ENCODE measurements at places on chromosomes 4 and X. TPM values are rescaled to one million over a fixed set of nuclear protein-coding genes. Genes with fewer than 3 reads are reported as not detected.

GAGE12F gene
- total RNA-seq, result not detected

PF4V1 gene
- 17.6 TPM for total RNA-seq

MAGEA12 gene
- not detected for total RNA-seq

BMP3 gene
- total RNA-seq, result 0.10 TPM

IDH3G gene
- total RNA-seq, result 42.3 TPM

LINC00632 gene
- 0.21 TPM for total RNA-seq

DIAPH2 gene
- 31.0 TPM for total RNA-seq

KIT gene
- total RNA-seq, result 0.42 TPM

OTC gene
- not detected for total RNA-seq

PPA2 gene
- 85.3 TPM for total RNA-seq

PLP2 gene
- total RNA-seq, result 53.9 TPM

WDR17 gene
- 1.2 TPM for total RNA-seq

ZAR1 gene
- total RNA-seq, result not detected

ARMCX2 gene
- 0.94 TPM for total RNA-seq

SPATA4 gene
- not detected for total RNA-seq

RIPPLY1 gene
- not detected for total RNA-seq

HOPX gene
- total RNA-seq, result 21.8 TPM

GK gene
- total RNA-seq, result 4.8 TPM

APOOL gene
- total RNA-seq, result 8.6 TPM

RAB40A gene
- total RNA-seq, result not detected

DKK2 gene
- total RNA-seq, result not detected

NSUN7 gene
- total RNA-seq, result 0.73 TPM

IBSP gene
- total RNA-seq, result 0.21 TPM

TBC1D8B gene
- 0.73 TPM for total RNA-seq

GAGE12E gene
- not detected for total RNA-seq

PCYT1B gene
- 3.7 TPM for total RNA-seq

ZCCHC12 gene
- total RNA-seq, result not detected

TMEM156 gene
- 6.9 TPM for total RNA-seq

UBA6 gene
- total RNA-seq, result 87.8 TPM

SPANXC gene
- not detected for total RNA-seq

TIGD4 gene
- total RNA-seq, result under 0.01 TPM

PLXNB3 gene
- total RNA-seq, result 0.21 TPM

FOXO4 gene
- total RNA-seq, result 14.0 TPM

C1QTNF7 gene
- 0.10 TPM for total RNA-seq
